Stimulated activated CD4-positive, alpha-beta T cell treated with anti-CD3 and anti-CD28 coated beads, Interleukin-15, amount 100 ng/mL, for 1 hour (primary cell): ENCODE measurements at places on chromosomes 1 and 21.
A peak's percentile ranks its signal among the peaks of the same experiment; 100 is the strongest.

DNA sequence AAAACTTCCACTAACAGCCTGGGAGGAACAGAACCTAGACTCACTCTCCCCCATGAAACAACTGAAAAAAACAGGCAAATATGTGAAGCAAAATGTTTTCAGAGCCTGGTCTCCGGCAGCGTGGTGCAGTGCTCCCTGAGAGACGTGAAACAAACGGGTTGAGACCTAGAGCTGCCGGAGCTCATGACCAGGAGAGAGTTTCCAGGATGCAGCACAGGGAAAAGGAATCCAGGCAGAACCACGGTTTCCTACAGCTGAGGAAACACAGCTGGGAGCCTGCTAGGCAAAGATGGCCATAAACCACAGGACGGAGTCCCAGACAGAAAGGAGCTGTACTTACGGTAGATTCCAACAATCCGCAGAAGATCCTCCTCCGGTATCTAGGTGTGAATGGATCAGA lies 20.2 kb upstream of the SLC19A1 start:
- DNase-seq, result no peak

DNA sequence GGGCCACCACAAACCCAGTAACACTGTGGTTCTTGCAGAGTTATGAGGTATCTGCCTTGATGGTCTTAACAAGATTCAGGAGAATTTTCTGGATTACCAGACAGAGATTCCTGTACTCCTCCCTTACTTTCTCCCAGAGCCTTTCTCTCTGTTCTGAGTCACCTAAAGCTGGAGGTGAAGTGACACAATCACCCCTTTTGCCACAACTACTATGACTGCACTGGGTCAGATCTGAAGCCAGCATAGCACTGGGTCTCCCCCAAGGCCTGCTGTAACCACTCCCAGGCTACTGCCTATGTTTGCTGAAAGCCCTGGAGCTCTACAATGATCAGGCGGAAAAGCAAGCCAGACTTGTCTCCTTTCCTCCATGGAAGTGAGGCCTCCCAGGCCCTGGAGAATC lies 156.7 kb upstream of the NEGR1 start:
- no peak for DNase-seq

DNA sequence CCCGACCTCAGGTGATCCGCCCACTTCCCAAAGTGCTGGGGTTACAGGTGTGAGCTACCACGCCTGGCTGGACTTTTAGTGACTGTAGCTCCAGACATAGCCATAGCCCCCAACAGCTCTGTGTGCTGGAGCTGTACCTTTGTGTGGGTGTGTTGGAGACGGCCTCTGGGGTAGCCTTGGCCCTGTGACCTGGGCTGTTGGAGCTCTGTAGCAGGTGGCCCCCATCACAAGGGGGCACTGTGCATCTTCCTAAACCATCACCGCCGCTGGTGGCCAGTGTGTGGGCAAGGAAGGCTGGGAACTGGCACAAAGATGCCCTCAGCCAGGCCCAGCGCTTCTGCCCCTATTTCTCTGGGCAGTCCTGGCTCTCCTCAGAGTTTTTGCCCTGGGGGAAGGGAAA lies 38.4 kb upstream of the FOXO6 start:
- no peak for DNase-seq

- peak; percentile 5 for DNase-seq
Measured at GRCh38 chr1:51236531-51237350, 668 bp downstream of the RNF11 start.

GRCh38 chr1:173451981-173452380 lies 25.2 kb upstream of the PRDX6 start:
- DNase-seq, result no peak

DNA sequence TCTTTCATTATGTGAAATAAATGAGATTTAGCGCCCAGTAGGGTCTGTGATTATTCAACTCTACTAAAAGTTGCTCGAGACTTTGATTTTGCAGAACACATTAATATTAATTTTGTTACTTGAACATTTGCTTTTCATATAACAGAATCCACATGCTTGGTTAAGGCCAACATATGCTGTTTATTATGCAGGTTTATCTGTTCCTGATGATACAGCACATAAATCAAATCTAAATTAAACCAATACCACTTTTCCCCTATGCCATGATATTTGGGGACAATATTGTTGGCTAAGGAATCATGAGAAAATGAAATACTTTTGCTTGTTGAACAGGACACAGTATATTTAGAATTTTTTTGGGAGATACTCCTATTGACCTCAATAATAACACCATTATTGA lies 291.1 kb downstream of the USP25 start:
- no peak for DNase-seq

- DNase-seq, result no peak
Measured at GRCh38 chr1:216902669-216903381, 179.6 kb upstream of the ESRRG start.

DNA sequence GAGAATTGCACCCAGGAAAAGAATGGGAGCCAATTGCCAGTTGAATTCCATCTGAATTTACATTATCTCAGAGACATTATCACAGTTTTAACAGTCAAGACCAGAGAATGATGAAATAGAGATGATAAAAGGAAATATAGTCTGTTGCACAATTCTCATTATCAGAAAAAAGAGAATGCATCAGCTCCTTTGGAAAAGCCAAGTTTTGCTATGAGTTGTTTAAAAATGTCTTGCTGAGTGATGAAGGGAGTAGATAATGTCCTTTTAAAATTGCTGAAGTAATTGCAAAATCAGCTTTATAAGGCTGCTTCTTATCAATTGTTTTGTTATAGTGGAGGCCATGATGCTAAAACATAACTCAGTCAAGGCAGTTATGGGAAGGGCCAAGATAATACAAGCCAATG lies 37.9 kb upstream of the EEIG2 start:
- no peak for DNase-seq

- DNase-seq, result no peak
Measured at GRCh38 chr1:90074566-90074965, 79.7 kb downstream of the ZNF326 start.

DNA sequence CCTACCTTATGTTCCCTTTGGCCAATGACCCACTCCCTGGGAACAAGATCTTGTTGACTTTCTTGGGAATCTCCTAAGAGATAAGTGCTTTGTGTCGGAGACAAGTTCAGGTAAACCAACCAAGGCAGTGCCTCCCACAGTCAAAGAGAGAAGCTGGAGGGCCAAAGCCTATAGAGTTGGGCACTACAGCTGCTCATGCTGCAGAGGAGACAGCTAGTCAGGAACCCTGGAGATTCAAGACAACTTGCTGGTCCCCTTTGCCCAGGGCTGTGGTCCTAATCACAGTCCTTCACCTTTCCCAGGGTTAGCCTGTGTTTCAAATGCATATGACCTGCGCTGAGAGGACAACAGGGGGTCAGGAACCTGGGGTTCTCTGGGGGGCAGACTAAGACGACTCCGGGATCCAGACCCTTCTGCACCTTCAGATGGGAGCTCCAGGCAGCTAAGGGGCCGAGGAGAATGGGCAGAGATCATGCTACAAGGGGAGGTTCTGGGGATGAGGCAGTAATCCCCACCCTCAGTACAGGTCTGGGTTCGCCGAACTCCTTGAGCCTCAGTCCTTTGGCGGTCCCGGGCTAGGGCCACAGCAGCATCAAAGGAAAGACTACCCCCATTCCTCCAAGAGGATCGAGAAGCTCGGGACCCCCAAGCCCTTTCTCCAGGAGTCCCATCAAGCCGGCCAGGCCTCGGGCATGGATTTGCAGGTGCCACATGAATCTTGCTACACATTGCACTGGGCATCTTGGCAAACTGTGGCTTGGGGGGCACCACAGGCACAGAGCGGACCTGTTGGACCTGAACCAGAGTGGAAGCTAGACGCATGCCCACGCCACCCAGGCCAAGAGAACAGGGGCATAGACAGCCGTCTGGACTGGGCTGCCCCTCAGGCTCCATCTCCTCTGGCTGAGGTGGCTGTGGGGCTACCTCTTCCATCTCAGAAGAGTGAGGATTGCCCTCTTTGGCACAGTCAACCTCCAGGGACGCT lies 2.0 kb upstream of the USF1 start:
- no peak for DNase-seq

- DNase-seq, result no peak
Measured at GRCh38 chr1:243944429-243945160, 94.6 kb upstream of the AKT3 start.

DNA sequence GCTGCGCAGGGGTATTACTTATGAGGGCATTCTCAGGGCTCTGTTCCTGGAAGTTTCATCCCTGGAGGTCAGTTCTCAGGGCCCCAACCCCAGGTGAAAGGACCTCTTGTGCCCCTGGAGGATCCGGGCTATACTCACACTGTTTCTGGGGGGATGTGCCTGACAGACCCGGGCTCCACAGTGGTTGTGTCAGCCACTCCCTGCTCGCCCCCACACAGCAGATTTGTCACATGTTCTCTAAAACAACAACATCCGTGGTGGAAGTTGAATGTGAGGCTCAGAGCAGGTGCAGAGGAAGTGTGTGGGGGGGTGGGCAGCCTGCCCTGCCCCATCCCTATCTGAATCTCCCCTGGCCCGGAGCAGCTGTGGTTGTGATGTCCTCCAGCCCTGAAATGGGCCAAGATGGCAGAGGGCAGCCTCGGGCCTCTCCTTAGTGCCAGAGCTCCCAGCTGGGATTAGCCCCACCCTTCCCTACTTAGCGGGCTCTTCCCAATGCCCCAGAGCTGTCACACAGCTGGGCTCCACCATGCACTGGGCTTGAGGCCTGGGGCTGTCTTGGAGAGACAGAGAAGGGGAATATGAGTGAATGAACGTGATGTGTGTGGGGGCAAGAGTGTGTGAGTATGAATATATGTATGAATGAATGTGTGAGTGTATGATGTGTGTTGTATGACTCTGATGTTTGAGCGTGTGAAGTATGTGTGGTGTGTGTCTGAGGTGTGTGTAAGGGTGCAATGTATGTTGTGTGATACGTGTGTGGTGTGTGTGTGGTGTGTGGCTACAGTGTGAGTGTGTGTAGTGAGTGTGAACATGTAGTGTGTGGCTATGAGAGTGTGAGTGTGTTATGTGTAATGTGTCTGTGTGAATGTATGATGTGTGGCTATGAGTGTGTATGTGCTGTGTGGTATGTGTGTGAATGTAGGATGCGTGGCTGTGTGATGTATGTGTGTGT lies 1.5 kb upstream of the FCMR start:
- DNase-seq, result peak; percentile 39

DNA sequence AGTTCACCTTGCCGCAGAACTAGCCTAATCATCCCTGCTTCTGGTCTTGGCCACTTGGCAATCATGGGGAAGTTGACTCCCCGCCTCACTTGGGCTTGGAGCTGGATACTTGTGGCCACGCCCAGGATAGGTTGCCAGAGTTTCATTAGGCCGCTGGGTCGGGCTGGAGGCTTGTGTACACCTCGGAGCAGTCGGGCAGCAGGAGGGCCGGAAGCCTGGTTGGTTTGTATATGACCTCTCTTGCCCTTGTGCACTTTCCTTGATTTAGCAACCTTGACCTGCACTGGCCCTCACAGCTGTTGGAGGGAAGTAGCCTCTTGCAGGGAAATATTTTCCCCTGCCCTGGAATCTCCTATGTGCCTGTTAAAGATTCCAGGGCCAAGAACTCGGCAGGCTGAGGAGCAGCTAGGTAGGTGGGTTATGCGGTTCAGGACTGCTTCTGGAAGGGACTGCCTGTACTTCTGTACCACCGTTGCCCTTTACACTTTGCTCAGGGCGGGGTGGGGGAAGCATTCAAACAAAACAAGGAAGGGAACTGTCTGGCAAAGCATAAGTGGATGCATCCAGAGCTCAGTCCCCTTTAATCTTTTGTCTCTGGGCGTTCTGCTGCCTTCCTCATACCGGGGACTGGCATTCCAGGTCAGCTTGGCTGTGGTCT lies 83.5 kb downstream of the UCK2 start:
- DNase-seq, result no peak

DNA sequence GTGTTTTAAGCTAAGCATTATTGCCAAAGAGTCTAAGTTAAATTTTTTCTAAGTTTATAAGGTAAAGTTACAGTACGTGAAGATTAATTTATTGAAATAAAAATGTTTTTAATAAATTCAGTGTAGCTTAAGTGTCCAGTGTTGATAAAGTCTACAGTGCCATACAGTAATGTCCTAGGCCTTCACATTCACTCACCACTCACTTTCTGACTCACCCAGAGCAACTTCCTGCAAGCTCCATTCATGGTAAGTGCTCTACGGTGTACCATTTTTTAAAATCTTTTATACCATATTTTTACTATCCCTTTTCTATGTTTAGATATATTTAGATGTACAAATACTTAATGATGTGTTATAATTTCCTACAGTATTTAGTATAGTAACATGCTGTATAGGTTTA lies 173.2 kb downstream of the CACNA1E start:
- no peak for DNase-seq

DNA sequence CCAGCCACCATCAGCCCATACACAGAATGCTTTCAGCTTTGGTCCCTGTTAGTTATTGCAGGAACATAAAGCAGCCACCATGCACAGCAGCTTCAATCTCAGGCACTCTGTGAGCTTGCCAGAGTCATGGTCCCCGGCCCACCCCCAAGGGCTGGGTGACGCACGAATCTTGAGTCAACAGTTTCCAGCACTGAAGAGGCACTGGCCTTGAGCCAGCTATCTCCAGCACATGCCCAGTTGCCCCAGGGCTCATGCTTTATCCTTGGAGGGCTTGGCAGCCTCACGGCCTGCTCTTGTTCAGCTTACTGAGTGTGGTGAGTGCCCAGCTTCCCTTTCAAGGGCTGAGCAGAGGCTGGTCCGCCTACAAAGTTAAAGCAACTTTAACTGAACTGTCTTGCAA lies 200.7 kb upstream of the RAB4A start:
- DNase-seq, result no peak

DNA sequence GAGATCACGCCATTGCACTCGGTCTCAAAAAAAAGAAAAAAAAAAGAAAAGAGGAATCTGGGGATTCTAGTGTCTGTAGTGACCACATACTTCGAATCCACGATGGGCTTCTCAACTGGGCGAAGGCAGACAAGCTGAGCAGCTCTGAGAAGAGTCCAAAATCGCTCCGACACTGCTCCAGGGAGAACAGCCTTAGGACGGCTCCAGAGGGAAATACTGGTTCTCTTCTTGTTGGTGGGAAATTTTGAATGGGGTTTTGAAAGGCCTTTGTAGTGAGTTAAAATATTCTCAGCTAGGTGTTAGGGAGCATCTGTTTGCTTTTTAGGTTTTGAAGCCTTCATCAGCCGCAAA lies 18.3 kb upstream of the HJV start:
- no peak for DNase-seq

DNA sequence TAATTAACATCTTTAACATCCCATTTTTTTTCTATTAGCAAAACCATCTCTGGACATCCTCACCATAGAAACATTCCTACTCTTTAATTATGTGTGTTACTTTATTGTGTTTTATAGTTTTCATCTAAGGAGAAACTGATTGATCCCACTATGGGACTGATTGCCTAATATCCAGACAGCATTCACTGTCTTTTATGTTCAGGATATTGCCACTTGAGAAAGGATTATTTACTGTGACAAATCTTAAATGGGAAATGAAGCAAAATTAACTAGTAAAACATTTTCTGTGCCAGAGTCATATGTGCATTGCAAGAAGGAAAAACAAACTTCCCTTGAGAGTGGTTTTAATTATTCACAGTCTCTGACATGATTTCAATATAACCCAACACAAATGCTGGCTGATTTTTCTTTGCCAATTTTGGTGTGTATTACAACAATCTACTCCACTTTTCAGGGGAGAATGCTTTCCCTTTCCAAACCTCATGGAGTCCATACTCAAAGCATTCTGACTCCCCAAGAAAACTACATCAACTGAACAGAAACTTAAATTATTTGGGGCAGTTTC lies 15.8 kb upstream of the RGS13 start:
- no peak for DNase-seq

- no peak for DNase-seq
Measured at GRCh38 chr1:228259951-228260350, 52.1 kb downstream of the OBSCN start.
